Neural progenitor cell (in vitro differentiated cells): ENCODE measurements at places on chromosomes 4 and X. TPM values are rescaled to one million over a fixed set of nuclear protein-coding genes. Genes with fewer than 3 reads are reported as not detected.

Gene TRMT10A
- total RNA-seq, result 11.0 and 15.6 TPM in 2 replicates

- no peak for DNase-seq
Observed at GRCh38 chr4:54386042-54386669, 157.1 kb downstream of the PDGFRA start.

DNA sequence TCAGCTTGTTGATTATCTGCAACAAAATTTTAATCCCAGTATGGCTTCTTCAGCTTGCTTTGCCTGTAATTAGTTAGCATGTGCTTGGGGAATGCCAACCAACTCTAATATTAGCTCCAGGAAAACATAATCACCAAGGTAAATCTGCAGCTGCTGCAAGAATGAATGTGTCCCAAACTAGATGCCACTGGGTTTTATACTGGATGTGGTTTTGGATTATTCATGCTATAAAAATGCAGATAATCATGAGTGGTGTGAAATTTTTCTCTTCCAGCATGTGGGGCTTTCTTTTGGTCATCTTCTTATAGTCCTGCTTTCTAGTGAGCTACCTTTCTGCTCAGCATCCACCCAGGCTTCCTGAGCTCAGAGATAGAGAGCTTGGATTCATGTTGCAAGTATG is 295.9 kb upstream of the CASK start:
- no peak for DNase-seq

Gene NDP
- total RNA-seq, result 2.3 and 2.5 TPM in 2 replicates

DNA sequence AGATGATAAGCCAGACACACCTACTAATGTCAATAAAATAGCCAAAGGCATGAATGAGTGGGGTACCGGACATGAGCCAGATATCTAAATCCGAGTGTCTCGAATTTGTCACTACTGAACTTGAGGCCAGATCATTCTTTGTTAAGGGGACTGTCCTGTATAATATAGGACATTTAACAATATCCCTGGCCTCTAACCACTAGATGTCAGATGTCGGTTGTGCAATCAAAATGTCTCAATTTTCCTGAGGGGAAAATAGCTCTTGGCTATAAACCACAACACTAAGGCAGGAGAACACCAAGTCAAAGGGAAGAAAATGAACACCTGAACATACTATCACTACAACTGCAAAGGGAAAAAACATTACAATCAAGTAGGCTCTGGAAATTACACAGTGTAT is 154.5 kb downstream of the GPM6A start:
- DNase-seq, result no peak

Gene FAM3A
- 4.5 and 16.8 TPM in 2 replicates for total RNA-seq

DNA sequence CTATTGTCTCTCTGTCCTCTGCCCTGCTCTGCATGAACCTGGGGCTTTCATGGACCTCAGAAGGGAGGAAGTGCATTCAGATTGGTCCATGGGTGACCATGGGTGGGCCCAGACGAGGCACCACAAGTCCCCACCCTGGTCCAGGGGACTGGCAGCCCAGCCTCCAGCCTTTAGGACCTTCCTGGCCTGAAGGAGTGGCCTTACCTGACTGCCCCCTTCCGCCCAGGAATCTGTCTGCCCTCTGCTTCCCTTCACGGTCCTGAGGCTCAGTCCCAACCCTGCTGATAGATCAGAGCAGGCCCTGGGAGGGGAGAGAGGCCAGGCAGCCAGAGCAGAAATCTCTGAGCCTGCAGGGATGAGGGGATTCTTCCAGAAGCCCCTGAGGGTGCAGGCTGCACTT is 455.4 kb downstream of the PCDH18 start:
- no peak for DNase-seq

Gene SLC25A43
- total RNA-seq, result 2.3 and 5.4 TPM in 2 replicates

Gene PABPC5
- total RNA-seq, result 5.0 and 5.2 TPM in 2 replicates

DNA sequence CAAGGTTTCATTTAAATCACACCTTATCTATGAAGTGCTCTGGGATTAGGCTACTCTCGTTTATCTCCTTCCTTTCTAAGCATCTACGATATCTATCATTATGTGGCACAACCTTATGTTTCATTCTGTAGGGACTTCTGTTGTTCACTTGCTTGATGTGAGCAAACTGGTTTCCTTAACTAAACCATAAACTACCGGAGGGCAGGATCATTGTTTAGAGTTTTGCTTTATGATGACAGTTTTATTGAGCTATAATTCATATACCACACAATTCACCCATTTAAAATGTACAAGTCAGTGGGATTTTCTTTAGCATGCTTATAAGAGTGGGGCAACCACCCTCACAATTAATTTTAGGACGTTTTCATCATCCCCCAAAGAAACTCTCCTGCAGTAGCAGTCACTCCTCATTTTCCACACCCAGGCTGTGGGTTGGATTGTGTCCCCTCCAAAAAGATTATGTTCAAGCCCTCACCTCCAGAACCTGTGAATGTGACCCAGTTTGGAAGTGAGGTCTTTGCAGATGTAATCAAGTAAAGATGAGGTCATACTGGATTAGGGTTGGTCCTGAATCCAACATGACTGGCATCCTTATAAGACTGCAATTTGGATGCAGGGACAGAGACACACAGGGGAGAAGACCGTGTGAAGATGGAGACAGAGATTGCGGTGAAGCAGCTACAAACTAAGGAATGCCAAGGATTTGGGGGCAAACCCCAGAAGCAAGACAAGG is 42.1 kb upstream of the SH3RF1 start:
- no peak for DNase-seq

Gene TREX2
- total RNA-seq, result 0.96 TPM in 1 of 2 replicates, not detected in the other

Gene SASH3
- total RNA-seq, result not detected in 2 replicates

DNA sequence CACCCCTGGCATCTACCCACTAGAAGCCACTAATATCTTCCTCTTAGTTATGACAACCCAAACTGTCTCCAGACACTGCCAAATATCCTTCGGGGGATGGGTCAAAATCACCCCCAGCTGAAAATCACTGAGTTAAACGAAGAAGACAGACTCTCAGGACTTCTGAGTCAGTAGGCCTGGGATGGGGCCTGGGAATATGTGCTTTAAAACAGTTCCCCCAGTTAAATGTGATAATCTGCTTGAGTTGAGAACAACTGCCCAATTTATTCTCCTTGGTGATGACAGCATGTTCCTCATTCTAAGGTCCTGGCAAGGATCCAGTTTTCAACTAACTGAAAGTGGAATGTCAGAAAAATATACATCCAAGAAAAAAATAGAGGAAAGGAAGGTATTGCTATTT is 52.4 kb downstream of the CBLL2 start:
- no peak for DNase-seq

GRCh38 chr4:127978930-127979329 is 13.7 kb downstream of the ABHD18 start:
- no peak for DNase-seq

DNA sequence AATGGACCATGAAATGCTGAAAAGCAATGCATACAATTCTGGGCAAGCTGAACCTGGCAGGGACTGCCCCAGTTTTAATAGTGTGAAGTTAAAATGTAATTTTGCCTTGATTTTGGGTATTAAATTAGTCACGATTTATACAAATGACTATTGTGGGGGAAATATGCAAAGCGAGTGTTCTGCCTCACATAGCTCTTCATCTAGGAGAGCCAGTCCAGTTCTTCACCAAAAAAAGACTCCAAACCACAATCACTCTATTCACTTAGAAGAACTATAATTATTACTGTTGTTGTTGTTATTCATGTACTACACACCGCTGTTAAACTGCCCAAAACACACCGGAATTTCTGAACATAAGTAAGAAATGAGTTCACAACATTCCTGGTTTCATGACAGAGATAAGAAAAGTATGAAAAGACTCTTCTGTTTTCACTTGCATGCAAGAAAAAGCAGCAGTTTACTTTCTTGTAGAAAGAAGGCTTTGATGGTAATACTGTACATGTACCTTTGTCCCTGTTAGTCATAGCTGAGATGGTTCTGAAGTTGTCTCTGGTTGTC is 101.9 kb downstream of the QRFPR start:
- DNase-seq, result no peak

Gene ETDA
- not detected in 2 replicates for total RNA-seq
